ENCODE measurements at places on chromosomes 6 and 20.

- no peak for DNase-seq
Observed at GRCh38 chr6:124999105-124999764, 37.0 kb downstream of the RNF217 start.

GRCh38 chr6:135627092-135627715, 129.7 kb upstream of the AHI1 start:
- DNase-seq, result no peak

DNA sequence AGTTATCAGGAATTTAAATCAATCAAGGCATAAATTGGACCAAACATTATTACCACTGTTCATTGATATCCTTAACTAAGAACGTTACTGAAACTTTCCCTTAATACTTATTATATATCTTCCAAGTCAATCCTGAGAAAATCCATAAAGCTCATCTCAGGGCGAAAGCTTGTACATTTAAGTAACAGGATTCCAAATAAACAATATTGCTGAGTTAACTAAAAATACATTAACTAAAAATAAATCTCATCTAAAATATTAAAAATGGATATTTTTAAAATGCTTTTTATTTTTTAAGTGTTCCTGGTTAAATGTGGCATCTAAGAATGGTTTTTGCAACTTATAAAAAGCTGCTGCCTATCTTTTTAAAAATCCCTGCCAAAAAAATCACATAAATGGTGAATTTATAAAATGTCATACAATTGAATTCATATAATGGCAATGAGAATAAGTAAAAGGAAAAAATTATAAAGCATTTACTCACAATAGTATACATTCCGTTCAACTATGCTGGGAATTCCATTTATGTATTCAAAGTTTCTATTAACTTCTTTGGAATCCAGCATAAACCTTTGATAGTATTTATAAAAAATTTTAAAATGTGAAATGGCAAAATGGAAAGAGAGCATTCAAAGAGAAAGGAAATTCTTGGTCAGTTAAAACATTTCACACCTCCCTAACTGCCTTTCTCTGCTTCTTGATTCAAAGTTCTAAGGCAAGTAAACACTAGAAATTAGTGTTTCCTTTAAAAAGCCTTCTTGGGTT, 20.8 kb upstream of the GMDS start:
- DNase-seq, result no peak

DNA sequence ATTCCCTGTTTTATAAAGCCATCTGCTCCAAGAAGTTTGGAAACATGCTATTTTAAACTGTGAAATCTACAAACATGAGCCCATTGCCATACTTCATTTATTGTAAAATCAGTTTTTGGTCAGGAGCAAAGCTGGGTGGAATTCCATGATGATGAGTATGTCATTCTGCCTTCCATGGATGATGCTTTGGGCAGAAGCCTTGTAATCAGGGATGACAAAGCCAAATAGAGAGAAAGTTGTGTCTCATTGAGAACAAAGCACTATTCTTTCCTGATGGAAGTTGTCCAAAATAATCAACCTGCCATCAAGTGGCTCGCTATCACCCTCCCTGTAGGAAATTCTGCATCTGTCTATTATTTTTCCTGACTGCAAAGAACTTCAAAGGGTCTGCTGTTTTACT, 313.0 kb upstream of the DEFB112 start:
- DNase-seq, result no peak

DNA sequence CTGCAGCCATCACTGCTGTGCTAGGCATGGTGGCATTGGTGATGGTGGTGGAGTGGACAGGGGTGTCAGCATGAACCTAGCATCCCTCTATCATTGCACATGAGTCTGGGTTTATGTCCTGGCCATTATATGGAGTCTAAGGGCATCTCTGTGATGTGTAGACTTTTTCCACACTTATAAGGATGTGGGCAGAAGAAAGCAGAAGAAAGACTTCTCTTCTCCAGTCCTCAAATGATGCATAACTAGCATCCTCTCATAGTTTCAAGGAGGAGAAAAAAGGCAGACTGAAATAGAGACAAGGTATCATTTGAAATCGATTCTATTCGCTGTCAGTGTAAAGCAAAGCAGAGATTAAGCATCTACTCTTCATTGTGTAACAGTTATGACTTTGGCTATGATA, 140.0 kb upstream of the ATXN1 start:
- DNase-seq, result no peak

DNA sequence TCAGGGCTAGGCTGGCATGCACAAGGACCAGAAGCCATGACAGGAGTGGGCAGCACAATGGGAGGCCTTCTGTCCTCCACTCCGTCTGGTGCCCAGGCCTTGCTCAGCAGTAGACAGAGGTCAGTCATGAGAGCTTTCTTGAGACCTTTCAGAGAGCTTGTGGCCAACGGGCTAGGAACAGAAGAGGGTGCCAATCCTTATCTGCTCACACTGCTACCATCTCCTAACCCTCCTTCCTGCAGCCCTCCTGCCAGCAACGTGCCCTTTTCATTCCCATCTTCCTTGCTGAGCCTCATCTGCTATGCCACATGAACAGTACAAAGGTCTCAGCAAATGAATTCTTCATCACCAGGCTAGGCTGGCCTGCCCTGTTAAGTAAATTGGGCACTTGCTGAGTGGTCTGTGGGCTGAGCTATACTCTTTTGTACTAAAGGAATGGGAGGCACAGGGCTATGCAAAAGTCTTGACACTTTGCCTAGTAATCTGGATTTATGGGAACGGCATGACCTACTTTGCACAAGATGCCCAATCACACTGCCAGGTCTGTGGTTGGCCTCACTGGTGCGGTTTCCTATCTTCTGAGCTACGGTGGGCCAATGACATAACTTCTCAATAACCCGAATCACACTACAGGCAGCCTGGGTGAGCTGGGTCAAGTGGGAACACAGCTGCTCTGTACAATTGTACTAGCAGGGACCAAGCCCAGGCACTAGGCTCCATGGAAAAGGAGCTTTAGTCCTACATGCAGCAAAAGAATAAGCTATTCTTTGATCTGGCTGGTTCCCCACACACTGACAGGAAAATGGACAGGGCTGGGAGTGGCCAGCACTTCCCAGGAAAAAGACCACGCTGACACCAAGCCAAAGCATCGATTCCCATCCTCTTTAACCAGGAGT, 47.8 kb downstream of the ELOVL5 start:
- DNase-seq, result no peak

DNA sequence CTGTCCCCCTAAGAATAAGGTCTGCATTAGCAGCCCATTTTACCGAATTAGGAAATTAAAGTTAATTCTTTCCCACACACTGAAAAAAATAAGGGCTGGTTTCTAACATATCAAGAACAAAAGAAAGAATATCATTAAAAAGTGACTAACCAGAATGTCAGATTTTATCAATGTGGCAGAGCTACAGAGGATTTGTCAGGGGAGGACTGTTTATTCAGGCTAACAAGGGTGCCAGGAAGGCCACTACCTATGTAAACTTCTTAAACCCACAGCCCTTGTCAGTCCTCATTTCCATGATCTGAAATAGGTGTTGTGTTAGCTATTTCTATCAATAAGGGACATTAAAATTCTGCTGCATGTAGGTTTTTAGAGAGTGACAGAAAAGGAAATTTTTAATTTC, 76.4 kb downstream of the BACH2 start:
- peak; percentile 41 for DNase-seq

GRCh38 chr20:49587111-49587570, 19.2 kb upstream of the PTGIS start:
- peak; percentile 35 for DNase-seq

All from eye (tissue), 1 donor.